ENCODE measurements at places on chromosomes 7 and 10.

DNA sequence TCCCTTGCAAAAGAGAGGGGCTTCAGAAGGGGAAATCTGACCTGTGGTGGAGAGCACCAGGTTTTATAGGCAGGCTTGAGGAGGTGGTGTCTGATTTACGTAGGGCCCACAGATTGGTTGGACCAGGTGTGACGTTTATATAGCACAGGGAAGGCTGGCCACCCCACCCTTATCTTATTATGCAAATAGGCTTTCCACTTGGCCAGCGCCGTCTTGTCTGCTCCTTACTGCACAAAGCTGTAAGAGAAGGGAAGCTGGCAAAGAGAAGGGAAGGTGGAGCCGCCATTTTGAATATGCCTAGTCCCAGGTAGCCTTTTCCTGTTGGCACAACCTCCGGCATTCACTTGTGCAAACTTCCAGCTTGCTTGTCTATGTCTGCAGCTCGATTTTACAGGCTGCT is 221.4 kb downstream of the GATA3 start:
- DNase-seq = no peak

GRCh38 chr7:88217675-88218428 is 2.0 kb downstream of the SRI start:
- no peak for DNase-seq

DNA sequence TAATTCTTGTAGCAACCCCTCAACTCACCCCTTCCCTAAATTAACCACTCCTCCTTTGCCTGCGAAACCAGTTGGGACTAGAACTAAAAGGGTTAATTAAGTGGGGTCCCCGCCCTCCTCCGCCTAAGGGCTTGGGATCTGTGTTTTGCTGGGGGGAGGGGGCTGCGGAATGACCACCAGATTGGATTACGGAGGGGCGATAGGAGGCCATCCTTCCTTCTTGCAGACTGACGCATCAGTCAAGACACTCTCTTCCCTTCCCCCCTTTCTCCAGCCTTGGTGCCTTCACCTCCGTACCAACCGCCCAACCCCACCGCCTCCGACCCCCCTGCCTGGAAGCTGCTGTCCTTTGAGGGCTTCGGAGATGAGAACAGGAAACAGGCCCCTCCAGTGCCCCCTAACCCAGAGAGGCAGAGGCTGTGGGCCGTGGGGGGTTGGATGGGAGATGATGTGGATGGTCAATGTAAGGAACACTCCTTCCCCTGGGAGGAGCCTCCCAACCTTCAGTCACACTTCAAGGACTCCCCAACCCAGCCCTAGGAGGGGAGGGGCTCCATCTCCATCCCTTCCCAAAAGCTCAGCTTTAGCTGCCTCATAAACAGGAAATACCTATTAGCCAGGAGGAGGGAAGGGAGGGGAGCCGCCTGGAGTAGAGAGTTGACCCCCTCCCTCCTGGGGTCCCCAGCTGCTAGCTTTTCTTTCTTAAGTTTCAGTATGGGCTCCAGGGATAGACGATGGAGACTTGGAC is 997 bp upstream of the LDB1 start:
- peak; percentile 66 for DNase-seq

DNA sequence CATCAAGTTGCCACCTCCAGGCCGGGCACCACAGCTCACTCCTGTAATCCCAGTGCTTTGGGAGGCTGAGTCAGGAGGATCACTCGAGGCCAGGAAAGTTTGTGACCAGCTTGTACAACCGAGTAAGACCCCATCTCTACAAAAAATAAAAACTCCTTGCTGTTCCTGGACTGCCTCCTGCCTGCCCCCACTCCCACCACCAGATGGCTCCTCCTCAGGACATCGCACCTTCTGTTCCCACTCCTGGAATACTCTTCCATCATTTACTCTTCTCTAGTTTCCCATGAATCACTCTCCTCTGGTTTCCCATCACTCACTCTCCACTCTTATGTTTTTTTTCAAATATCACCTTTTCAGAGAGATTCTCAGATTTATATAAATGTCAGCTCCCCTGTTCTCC is 540.7 kb downstream of the CALN1 start:
- no peak for DNase-seq

DNA sequence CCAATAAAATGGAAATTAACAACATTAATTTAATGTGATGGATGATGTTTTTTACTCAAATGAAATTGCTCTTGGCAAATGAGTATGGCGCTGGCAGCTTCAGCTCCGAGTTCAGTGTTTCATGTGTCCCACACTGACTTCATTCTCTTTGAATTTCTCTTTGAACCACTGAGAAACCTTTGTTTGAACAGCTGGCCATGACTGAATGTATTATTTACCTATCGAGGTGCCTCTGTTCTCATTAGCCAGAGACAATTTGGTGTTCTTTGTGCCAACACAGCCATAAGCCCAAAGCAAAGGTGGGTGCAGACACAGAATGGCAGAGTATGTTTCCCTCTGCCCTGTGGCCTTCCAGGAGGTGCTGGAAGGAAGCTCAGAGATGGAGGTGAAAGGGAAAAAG is 42.1 kb downstream of the TMEM178B start:
- no peak for DNase-seq

DNA sequence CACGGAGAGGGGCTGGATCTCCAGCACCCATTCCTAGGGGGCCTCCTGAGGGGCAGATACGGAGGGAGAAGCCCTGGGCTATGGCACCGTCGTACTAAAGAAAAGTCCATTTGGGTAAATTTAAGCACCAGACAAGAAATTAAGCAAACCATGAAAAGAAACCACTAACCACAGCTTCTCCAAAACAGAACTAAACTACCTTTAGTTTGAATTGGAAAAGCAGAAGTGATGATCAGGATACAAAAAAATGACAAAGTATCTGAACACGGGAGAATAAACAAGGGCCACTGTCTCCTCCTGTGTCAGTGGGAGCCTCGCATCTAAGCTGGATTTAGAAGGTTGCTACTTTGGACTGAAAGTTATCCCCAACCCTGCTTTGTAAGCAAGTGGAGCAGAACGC is 69.1 kb downstream of the DIP2C start:
- DNase-seq = no peak

GRCh38 chr7:130901209-130901783 is 167.3 kb upstream of the KLF14 start:
- peak; percentile 64 for DNase-seq

DNA sequence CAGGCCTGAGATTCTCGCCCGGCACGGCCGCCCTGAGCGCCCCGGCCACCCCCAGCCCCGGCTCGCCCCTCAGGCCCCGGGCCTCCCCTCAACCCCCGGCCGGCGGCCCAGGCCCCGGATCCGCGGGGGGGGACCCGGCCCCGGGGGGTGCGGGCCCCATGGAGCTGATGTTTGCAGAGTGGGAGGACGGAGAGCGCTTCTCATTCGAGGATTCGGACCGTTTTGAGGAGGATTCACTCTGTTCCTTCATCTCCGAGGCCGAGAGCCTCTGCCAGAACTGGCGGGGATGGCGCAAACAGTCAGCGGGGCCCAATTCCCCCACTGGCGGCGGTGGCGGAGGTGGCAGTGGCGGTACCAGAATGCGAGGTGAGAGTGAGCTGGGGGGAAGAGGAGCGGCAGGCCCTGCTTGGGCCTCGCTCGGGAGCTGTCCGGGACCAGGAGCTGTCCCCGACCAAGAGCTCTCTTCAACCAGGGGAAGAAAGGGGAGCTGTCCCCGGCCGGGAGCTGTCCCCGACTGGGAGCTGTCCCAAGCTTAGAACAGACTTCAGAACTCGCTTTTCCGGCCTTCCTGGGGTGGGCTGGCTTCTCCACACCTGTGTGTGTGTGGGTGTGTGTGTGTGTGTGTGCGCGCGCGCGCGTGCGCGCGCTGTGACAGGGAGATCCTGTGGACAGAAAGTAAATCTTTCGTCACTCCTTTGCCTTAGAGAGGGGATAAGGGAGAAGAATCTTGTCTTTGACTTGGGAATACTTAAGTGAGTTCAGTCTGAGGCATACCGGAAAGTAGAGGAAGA is 510 bp downstream of the ZSWIM8 start:
- DNase-seq = no peak

GRCh38 chr10:70930263-70931000 is 42.1 kb upstream of the PCBD1 start:
- DNase-seq = no peak

- no peak for DNase-seq
Observed at GRCh38 chr7:24702755-24703154, 54.5 kb downstream of the GSDME start.

DNA sequence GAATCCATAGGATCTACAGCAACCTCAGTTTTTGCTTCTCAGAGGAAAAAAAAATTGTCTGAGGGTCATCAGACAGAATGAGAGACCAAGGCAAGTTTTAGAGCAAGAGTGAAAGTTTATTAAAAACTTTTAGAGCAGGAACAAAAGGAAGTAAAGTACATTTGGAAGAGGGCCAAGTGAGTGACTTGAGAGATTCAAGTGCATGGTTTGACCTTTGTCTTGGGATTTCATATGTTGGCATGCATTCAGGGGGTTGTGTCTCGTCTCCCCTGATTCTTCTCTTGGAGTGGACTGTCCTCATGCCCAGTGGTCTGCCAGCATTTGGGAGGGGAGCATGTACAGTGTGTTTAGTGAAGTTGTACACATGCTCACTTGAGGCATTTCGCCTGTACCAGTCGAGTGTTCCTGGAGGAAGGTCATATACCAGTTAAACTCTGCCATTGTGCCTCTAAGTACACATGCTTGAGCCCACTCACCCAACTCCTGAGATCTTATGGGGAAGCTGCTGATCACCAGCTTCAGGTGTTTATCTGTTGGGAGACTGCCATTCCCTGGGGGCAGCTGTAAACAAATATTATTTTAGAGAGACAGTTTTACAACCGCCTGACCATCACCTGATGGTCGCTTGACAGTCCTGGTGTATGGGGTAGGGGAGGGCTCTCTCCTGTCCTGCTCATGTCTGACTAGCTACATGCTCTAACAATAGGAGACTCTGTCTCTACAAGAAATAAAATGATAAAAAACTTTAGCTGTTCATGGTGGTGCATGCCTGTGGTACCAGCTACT is 109.4 kb downstream of the EEPD1 start:
- no peak for DNase-seq

- DNase-seq = no peak
Observed at GRCh38 chr10:110274647-110275046, 30.1 kb downstream of the SMNDC1 start.

DNA sequence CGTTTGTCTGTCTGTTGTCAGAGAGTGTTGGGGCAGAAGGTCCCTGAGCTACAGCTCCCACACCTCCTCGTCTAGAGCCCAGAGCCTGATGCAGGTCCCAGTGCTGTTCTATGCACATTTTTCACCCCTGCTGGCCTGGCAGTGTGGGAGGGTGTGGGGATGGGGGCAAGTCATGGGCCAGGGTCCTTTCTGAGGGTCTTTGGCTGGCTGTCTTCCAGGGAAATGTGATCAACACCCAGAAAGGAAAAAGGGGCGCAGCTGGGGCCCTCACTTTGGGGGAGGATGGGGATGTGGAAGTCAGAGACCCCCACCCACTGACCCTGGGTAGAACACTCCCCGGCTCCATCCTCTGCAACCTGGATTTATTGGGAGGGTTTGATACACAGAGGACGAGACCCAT is 50.0 kb upstream of the ZNF716 start:
- no peak for DNase-seq

GRCh38 chr10:59648711-59649201 is 60.9 kb downstream of the SLC16A9 start:
- peak; percentile 57 for DNase-seq

GRCh38 chr7:151047976-151048815 is at the start of gene ASIC3:
ASIC3 (plus strand) TSS chr7:151048531; CDS start chr7:151048886, 355 bp downstream.
- DNase-seq = no peak

DNA sequence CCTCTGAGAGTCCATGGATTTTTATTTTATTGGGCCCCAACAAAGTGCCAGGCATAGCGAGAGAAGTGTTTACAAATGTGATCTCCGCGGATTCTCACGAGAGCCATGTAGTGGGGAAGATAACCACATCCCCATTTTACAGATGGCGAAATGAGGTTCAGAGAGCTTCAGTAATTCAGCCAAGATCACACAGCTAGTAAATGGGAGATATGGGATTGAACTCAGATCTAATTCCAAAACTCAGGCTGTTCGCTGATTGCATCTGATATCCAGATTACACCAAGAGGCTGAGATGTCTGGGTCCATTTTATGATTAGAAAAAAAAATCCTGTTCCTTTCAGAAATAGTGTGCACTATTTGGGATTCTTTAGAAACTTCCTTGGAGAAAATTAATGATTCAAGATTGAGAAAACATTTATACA is 1.3 kb downstream of the FAS start:
- DNase-seq = no peak

- no peak for DNase-seq
Observed at GRCh38 chr7:17558558-17559332, 260.3 kb downstream of the AHR start.

- DNase-seq = no peak
Observed at GRCh38 chr7:98399890-98400541, 874 bp downstream of the BAIAP2L1 start.

GRCh38 chr7:21960922-21961321 is 15.2 kb upstream of the CDCA7L start:
- DNase-seq = no peak

DNA sequence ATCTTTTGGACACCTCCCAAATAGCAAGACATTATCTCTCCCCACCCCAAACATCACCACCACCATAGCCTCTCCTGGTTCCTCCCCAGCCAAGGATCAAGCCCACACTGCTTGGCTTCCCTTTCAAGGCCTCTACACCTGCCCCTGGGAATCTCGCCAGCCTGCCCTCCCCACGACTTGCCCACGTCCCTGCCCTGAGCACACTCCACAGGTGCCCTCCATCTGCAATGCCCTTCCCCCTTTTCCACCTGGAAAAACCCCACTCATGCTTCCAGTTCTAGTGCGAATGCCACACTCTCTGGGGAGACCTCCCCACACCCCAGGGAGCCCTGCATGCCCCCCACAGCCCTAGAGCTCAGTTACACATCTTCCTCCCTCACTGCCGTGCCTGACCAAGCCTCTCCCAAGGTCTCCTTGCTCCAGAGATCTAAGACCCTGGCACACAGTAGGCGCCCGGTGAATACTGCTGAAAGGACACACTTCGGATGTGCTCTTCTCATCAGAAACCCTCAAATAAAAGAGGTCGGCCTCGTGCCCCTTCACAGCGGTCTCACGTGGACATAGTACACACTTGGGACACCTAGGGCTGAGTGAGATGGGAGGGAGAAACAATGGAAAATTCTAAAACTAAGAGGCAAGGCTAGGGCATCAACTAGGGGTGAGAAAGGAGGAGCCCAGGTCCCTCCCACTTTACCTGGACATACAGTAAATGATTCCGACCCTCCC is 91.4 kb downstream of the DLG5 start:
- DNase-seq = no peak

- no peak for DNase-seq
Observed at GRCh38 chr7:55539380-55539779, 32.9 kb downstream of the VOPP1 start.

GRCh38 chr7:1263391-1263951 is 30.8 kb downstream of the UNCX start:
- no peak for DNase-seq

GRCh38 chr7:105849122-105849855 is 27.1 kb downstream of the ATXN7L1 start:
- DNase-seq = no peak

GRCh38 chr7:111593343-111593742 is 31.1 kb upstream of the IMMP2L start:
- DNase-seq = no peak

- no peak for DNase-seq
Observed at GRCh38 chr10:127162841-127163240, 33.5 kb downstream of the INSYN2A start.

Measured in putamen (tissue), 1 donor.